Activated naive CD8-positive, alpha-beta T cell treated with anti-CD3 and anti-CD28 coated beads, Interleukin-2, amount 50 U/mL, for 16 hours (primary cell): ENCODE measurements at places on chromosomes 3 and 15.

DNA sequence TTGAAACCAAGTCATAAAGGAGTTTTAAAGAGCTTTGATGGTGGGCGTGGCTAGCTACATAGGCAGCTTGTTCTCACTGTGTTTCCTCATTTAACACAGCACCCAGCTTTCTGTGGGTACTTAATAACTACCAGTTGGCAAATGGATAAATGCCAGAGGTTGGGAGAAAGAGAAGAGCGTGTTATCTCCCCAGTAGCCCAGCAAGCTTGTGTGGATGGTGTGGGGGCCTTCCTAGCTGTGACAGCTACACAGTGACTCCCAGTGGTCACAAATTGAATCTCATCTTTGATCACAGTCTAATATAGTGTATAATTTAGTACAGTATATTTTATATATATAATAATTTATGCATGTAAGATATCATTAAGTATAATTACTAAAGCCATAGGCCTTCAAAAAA lies 984.1 kb downstream of the EPHA3 start:
- no peak for DNase-seq

GRCh38 chr3:57699591-57699990 lies 6.7 kb upstream of the DENND6A start:
- no peak for DNase-seq

GRCh38 chr3:137693791-137694190 lies 70.3 kb upstream of the SOX14 start:
- DNase-seq = no peak

GRCh38 chr15:59372352-59373211 lies at the start of gene MYO1E:
TSS of gene MYO1E (minus strand) at chr15:59372871. CDS start at chr15:59372500, 371 bp downstream.
- DNase-seq = no peak

- DNase-seq = no peak
Measured at GRCh38 chr3:172270557-172271166, 177.6 kb downstream of the GHSR start.

DNA sequence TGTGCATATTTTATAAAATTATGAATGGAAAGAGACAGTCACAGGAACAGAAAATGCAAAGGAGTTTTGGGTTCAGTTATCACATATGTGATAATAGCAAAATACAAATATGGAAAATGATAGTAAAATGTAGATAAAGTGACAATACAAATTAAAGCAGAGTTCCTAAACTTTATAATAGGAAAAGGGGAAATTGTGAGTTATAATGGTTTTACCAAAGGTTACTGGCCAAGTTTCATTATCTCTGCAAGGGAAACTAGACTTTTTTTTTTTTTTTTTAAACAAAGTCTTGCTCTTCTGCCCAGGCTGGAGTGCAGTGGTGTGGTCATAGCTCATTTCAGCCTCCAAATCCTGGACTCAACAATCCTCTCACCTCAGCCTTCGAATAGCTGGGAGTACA lies 228.7 kb upstream of the CGNL1 start:
- DNase-seq = no peak
